ENCODE measurements at places on chromosomes 13 and 19.

GRCh38 chr19:5292822-5293611, 47.6 kb downstream of the PTPRS start:
- peak; percentile 25 for DNase-seq

DNA sequence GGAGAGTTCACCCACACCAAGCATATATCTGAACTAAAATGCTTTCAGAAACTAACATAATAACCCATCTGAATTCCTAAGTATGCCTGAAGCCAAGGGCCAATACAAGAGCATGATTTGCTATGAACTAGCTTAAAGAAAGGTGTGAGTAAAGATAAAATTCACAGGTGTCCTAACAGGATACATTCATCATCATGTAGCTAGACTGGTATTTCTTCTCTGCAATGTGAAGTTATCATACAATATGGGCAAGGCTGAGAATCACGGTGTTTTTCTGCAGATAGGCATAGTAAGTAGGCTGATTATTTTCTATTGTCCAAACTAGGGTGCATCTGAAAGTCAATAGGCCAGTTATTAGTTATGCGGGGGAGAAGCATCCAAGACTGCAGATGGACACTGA, 63.1 kb downstream of the STK24 start:
- no peak for DNase-seq

GRCh38 chr19:1672769-1673644, 20.6 kb upstream of the TCF3 start:
- no peak for DNase-seq

- DNase-seq = peak; percentile 73
Measured at GRCh38 chr19:38095411-38096308, 128.4 kb downstream of the DPF1 start.

GRCh38 chr13:112693831-112694497, 4.1 kb downstream of the ATP11A start:
- DNase-seq = peak; percentile 80

DNA sequence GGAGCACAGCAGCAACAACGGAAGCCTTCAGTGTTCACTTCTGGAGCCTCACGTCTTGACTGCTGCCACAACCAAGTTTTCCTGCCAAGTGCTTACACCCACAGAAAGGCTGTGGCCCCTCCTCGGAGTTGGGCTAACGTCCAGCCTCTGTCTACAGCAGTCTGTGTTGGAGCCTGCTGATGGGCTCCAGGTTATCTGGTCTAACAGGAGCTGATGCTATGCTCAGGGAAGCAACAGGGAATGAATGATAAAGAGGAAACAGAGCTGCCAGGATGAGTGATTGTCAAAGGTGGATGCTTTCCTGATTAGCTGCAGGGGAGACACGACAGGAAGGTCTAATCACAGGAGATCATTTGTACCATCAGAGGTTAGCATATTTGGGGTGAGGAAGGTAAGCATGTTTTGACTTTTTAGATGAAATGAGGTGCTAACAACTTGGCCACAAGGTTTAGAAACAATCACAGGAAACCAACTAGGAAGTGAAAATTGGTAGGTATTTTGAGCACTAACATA, 53.8 kb upstream of the RCBTB2 start:
- no peak for DNase-seq

DNA sequence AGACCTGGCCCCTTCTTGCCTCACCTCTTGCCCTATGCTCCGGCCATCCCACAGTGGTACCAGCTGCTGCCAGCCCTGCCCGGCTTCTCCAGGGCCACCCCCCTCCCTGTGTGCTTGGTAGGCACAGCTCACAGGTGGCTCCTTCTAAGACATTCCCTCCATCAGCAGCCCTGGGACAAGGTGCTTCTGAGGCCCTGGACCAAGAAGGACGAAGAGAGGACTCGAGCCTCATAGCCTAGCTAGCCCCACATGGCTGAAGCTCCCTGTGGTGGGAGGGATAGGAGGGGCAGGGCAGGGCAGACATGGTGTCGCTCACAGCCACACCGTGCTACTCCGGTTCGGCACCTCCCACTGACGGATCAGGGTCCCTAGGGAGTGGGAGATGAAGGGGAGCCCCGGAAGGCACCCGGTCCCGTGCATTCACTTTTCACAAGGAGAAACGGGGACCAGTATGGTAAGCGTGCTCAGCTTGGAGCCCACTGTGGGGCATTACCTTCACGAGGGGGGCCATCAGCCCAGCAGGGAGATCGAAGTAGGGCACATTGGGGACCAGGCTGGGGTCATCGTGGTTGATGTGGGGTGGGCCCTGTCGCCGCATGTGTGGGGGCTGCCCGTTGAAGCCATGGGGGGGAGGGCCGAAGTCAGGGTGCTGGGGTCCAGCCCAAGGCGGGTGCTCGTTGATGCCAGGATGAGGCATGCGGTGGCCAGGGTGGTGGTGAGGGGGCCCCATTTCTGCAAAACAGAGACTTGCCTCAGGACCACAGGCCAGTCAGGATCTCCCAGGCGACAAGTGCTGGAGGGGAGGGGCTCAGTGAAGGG, 19.5 kb downstream of the CHERP start:
- DNase-seq = no peak

- no peak for DNase-seq
Measured at GRCh38 chr19:19159534-19159933, 10.5 kb downstream of the MEF2B start.

DNA sequence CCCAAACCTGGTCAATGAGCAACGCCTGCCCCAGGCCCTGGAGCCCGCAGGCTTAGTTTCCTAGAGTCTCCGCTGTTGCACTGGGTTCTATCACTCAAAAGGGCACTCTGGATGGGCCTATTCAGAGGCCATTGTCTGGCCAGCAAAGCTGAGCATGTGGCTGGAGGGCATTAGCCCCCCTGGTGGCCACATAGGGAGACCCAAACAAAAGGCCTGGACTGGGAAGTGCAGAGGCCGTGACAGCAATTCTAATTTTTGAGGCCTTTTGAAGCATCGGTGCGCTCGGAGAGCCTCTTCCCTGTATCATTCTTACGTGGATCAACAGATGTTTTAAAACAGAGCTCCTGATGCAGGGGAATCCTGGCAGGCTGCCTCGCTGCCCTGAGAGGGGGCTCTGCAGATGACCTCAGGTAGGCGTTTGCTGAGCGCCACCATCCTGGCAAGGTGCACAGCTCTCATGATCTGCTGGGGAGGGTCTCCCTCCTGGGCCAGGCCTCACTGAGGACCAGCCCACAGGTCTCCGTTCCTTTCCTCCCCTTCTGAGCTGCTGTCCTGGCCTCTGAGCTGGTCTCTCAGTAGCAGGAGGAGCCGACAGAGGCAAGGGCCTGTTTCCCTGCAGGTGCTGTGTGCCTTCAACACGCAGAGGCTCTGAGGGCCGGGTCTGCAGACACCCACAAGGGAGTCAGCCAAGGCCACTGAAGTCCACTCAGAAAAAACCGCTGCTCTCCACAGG, 190.5 kb downstream of the URI1 start:
- DNase-seq = no peak

- DNase-seq = no peak
Measured at GRCh38 chr13:76725211-76725610, 161.0 kb downstream of the KCTD12 start.

DNA sequence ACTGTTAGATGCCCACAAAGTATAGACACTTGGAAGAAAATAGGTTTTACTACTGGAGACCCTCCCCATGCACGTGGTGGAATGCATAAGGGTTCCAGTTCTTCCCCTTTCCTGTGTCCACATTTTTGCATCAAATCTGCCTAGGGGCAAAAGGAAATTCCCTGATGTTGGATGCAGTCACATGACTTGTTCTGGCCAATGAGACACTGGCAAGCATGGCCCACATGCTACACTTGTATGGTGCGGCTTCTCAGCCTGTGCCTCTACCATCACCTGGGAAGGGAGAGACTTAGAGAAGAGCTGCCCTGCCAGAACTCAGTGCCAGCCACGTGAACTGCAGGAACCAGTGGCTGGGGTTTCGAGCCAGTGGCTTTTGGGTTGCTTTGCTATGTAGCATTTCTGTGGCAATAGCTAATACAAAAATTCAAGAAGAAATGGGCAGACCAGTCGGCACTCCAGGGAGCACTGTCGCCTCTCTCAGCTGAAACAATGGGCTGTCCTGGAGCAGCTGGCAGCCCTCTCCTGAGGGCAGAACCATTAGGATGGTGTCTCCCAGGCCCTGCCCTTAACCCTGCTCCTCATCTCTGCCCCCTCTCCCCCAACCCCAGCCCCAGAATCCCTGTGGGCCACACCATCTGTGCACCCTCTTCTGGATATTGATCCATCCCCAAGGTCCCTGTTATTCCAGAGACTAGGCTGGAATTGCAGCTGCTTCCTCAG, 634.0 kb downstream of the UQCRFS1 start:
- DNase-seq = no peak

DNA sequence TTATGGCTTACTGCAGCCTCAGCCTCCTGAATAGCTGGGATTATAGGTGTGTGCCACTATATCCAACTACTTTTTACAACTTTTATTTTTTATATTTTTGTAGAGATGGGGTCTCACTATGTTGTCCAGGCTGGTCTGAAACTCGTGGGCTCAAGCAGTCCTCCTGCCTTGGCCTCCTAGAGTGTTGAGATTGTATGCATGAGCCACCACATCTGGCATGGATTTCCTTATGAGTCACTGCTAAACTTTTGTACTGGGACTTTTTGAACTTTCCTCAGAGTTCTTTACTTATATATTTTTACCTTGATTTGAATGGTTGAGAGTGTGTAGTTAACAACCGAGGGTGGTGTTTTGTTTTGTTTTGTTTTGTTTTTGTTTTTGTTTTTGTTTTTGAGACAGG, 33.4 kb downstream of the DNAJC3 start:
- peak; percentile 50 for DNase-seq

DNA sequence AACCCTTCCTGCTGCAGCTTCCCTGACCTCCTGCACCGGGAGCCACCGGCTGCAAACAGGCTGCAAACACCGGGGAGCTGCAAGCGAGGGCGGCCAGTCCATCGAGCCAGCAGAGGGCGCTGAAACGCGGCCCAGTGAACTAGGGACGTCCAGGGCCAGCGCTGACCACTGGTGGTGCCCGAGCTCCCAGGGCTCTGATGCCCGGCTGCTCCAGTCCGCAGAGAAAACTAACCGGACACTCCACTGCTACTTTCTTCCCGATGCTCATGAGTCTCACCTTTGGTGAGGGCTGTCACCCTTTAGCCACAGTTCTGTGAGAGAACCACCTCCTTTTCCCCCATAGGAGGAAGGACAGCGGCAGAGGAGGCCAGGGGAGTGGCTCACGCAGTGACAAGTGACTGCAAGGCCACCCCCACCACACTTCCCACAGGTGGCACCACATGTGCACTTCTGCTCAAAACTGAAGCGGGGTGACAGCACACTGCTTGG, 82.8 kb upstream of the MTIF3 start:
- peak; percentile 88 for DNase-seq

DNA sequence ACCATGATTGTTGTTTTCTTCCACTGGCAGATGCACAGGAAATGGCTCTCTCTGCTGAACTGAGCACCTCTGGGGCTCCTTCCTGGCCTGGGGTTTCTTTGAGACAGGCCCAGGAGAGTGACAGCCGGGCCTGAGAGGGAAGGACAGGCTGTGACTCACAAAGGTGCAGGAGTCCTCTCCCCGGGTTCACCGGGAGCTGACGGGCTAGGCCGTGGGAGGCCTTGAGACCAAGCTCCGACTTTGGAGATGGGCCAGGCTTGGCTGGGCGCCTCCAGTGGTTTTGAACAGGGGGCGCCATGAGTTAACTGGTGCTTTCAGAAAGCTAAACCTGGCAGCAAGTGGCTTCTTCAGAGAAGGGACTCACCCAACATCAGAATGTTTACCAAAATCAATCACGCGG, 143.4 kb downstream of the URI1 start:
- no peak for DNase-seq

DNA sequence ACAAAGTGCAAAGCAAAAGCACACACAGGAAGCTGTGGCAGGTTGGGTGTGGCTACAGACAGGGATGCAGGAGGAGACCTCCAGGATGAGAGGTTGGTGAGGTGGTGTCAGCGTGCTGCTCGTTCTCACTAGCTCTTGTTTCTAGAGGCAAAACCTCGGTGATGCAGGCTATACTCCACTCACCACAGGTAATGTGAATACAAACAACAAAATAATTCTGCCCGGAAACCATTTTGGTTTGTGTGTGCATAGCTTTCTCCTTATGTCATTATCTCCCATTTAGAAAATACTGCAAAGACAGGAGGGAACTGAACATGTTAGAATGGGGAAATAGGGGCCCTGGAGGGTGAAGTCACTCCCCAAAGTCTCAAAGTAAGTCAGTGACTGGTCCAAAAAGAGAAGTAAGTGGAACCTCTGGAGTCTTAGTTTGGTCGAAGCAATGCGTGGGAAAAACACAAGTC, 9.4 kb downstream of the LCP1 start:
- DNase-seq = peak; percentile 92

- peak; percentile 51 for DNase-seq
Measured at GRCh38 chr13:110411688-110412059, 104.6 kb downstream of the COL4A2 start.

DNA sequence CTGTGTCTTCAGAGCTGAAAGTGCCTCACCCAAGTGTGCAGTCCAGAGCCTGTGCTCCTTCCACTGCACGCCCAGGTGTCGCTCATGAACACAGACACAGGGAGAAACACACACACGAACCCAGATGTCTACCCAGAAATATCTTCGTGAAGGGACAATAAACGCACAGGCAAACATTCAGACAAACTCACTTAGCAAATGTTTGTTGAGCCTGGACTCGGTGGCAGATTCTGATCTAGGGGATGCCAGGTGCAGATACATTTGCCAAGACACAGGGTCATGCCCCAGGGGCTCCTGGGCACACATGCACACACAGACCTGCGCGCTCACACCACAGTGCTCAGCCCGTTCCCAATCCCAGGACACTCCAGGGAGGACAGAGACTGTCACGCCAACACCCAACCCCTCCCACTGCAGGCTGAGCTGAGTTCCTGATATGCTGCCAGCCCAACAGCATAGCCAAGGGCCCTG, 31.9 kb downstream of the SCGB2B2 start:
- no peak for DNase-seq

- no peak for DNase-seq
Measured at GRCh38 chr13:109220631-109221030, 565.8 kb downstream of the IRS2 start.

- DNase-seq = no peak
Measured at GRCh38 chr13:101412076-101412475, 4.2 kb downstream of the NALCN start.

GRCh38 chr19:29277102-29277501, 64.2 kb upstream of the UQCRFS1 start:
- DNase-seq = peak; percentile 18
